ENCODE measurements at places on chromosomes 13 and 19. TPM values are rescaled to one million over a fixed set of nuclear protein-coding genes. Genes with fewer than 3 reads are reported as not detected.
A peak's percentile ranks its signal among the peaks of the same experiment; 100 is the strongest.

The ZNF583 gene
- polyA plus RNA-seq, result 8.0 TPM

GRCh38 chr19:58492265-58492664 lies 16.1 kb downstream of the ZNF446 start:
- no peak for DNase-seq

- no peak for DNase-seq
Measured at GRCh38 chr13:95516021-95516420, 36.5 kb upstream of the CLDN10 start.

The ATP8B3 gene
- 0.52 TPM for polyA plus RNA-seq

The ZNF420 gene
- 25.9 TPM for polyA plus RNA-seq

The PSG5 gene
- polyA plus RNA-seq, result 0.27 TPM

DNA sequence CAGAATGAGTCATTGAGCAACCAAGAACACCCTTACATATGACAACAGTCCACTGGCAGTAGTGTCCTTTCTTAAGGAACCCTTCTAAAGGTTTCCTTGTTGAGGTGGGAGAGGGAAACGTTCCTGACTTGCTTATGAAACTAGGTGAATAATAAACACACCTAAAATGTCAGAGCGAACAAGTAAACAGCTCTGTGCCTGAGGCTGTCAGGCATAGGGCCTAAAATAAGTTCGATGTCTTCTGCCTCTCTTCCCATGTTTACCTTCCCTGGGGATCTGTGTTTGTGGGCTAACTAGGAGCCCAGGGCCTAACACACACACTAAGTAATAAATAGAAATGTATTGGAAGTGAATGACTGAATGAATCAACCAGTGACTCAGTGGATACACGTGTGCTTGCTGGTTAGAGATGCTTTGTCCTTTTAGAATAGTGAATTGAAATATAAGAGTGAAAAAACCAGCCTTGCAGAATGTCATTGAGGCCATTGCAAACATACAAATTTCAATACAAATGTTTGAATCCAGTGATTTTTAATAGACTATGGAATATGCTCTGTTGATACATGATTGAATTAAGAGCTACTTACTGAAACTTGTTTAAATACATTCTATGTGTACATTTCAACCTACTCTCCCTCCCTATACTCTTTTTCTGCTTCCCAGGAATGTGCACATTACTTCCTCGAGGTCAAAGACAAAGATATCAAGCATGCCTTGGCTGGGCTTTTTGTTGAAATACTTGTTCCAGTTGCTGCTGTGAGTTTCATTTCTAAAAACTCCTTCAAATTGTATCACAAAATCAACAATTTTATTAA lies 102.9 kb downstream of the FRY start:
- no peak for DNase-seq

- DNase-seq, result no peak
Measured at GRCh38 chr19:49541914-49542313, 14.1 kb downstream of the RCN3 start.

The VN1R4 gene
- not detected for polyA plus RNA-seq

The RFPL4AL1 gene
- polyA plus RNA-seq, result not detected

GRCh38 chr13:54077569-54077968 lies 1049.0 kb downstream of the OLFM4 start:
- DNase-seq, result no peak

The LATS2 gene
- polyA plus RNA-seq, result 25.7 TPM

The IGSF23 gene
- 1.5 TPM for polyA plus RNA-seq

DNA sequence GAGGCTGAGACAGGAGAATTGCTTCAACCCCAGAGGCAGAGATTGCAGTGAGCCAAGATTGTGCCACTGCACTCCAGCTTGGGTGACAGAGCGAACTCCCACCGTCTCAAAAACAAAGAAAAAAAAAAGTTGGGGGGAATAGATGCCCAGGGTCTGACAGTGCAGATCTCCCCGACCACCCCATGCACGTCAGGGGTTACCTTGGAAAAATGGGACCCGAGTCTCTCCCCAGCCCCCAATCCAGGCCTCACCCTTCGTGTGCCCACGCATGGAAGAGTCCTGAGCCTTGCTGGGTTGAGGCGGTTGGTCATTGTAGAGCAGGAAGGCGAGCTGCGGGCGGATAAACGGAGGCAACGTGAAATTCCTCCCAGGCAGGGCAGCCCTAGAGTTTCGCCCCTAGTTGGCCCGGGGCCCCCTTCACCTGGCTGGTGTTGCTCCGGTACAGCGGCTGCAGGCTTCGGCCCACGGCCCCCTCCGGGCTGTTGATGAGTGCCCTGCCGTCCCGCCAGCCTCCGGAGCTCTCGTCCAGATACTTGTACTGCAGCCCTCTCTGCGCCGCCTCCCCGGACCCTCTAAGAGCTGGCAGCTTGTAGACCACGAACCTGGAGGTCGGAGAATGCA lies 588 bp downstream of the DNASE2 start:
- no peak for DNase-seq

DNA sequence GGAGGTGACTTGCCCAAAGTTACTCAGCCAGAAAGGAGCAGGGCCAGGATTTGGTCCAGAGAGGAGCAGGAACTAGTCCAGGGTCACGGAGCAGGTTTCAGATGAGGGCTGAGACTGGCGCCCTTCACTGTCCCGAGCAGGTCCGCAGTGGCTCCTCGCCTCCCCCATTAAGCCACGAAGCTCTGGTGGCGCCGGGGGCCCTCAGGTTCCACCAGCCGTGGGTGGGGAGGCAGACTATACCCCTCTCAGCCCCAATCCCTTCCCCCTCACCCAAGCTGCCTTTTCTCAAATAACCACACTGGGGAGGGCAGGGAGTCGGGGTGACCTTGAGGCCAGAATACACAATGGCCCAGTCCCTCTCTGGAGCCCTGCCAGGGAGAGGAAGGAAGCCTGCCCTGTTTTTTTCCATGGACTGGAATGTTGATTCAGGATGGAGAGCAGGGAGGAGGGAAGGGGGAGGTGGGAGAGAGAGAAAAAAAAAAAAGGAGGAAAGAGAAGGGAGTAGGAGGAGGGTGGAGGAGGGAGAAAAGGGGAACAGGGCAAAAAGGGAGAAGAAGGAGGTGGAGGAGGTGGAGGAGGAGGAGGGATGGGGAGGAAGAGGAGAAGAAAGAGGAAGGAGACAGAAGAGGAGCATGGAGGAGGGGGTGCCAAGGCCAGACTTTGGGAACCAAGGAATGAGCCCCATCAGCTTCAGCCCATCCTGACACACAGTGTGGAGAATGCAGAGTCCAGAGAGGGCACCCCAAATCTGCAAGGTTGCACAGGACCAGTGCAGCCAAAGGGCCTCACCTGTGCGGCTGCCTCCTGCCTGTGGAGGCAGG lies 19.7 kb downstream of the CEACAM16 start:
- peak; percentile 77 for DNase-seq

- DNase-seq, result no peak
Measured at GRCh38 chr13:98892077-98892476, 85.8 kb downstream of the DOCK9 start.

GRCh38 chr19:46615966-46616365 lies 8.9 kb downstream of the PTGIR start:
- no peak for DNase-seq

GRCh38 chr19:283395-283794 lies 7.8 kb downstream of the PLPP2 start:
- no peak for DNase-seq

The PPP1R13L gene
- 8.3 TPM for polyA plus RNA-seq

DNA sequence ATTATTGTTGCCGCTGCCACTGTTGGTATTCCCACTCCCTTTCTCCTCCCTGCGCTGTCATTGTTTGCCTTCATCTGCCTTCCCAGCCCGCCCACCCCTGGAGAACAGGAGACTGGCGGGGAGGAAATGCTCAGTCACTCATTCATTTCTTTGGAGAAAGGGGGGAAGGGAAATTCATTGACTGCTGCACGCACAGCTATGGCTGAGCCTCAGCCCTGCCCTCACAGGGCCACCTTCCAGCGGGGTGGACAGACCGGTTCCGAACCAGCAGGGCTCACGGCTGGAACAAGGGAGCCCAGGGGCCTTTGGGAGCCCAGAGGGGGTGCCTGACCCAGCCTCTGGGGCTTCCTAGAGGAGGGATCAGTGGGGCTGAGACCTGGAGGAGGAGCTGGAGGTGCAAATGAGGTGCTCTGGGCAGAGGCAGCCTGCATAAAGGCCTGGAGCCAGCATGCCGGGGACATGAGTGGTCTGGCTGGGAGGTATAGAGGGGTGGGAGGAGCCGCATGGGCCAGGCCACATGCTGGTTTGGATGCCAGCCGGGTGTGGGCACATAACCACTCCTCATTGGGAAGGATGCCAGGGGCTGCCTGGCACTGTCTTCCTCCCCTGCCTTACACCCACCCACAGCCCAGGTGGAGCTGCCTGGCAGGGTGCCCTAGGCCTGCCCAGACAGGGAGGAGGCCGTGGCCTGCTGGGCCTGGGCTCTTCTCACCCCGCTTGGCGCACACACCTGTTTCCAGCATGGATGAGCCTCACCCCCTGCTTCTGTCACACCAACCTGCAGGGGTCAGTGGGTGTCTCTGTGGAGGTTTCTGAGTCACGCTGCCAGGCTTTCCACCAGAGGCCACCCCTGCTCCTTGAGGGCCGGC lies 26.8 kb downstream of the PPP5C start:
- DNase-seq, result no peak

DNA sequence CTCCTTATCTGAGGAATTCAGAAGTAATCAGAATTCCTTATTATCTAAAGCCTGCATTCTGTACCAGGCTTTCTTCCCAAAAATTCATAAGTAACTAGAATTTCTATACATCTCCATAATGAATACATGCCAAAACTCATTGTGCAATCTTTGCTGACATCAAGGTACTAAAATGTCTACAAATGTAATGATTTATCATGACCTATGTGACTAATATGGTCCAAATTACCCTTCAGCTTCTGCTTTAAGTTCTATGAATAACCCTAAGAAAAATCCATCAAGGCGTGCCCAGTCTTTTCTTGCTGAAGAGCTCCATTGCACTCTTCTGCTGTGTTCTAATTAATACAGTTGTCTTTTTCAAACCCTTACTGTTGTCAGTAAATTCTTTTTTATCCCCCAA lies 58.5 kb upstream of the SLITRK1 start:
- DNase-seq, result no peak

The IZUMO2 gene
- polyA plus RNA-seq, result not detected

The ELANE gene
- polyA plus RNA-seq, result 1.1 TPM

DNA sequence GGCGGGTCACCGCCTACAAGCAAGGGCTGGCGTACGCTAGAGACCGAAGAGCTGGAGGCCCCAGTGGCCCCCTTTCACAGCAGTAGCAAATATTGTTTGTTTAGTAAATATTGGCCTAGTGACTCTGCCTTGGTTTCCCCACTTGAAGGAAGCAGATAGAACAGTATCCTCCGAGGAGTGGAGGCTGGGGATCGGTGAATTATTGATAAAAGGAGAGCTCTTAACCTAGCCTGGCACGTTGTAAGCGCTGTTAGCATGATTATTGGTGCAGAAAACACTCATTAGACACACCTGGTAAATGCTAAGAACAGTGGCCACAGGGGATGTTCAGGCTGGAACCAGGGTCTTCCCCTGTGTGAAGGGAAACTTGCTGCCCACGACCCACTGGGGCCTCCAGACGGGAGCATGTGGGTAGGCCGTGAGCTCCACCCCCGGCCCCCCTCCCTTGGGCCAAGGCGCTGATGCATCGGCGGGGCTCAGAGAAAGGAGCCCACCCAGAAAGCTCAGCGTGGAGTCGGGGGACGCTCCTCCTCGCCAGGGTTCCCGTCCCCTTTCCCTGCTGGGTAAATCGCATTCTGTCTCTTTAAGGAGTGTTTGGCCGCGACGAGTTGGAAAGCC lies 2.3 kb downstream of the IER2 start:
- no peak for DNase-seq

The KIR2DL4 gene
- polyA plus RNA-seq, result not detected

The S1PR5 gene
- polyA plus RNA-seq, result 1.9 TPM

DNA sequence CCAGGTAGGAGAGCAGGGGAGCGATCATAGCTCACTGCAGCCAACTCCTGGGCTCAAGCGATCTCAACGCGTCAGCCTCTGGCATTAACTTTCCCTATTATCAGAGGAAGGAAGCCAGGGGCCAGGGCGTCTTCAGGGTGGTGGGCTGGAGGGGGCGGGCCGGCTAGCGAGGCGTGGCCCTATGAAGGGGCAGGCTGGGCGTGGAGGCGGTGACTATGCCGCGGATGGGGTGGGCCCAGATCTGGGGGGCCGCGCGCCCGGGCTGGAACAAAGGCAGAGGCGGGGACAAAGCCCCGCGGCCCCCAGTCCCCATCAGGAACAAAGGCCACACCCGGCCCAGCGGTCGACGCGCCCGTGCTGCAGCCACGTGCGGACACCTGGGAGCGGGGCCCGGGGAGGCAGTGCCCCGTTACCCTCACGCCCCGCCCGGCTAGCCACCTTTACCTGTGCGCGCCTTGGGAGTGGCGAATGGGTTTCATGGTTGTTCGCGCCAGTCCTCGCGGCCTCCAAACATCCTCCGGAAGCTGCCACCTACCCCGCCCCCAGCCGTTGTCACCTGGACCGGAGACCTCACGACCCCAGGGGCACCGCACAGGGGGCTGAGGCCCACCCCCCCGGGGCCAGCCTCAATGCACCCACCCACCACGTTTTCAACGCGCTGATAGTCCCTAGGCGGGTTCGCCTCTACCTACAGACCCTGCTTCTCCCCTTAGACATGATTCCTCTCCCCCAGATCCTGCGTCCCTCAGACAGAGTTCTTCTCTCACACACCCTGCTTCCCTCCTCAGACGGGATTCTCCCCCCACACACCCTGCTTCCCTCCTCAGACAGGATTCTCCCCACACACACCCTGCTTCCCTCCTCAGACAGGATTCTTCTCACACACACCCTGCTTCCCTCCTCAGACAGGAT lies 5.4 kb upstream of the TRIM28 start:
- no peak for DNase-seq

- DNase-seq, result no peak
Measured at GRCh38 chr13:77774181-77774580, 76.7 kb downstream of the SLAIN1 start.

DNA sequence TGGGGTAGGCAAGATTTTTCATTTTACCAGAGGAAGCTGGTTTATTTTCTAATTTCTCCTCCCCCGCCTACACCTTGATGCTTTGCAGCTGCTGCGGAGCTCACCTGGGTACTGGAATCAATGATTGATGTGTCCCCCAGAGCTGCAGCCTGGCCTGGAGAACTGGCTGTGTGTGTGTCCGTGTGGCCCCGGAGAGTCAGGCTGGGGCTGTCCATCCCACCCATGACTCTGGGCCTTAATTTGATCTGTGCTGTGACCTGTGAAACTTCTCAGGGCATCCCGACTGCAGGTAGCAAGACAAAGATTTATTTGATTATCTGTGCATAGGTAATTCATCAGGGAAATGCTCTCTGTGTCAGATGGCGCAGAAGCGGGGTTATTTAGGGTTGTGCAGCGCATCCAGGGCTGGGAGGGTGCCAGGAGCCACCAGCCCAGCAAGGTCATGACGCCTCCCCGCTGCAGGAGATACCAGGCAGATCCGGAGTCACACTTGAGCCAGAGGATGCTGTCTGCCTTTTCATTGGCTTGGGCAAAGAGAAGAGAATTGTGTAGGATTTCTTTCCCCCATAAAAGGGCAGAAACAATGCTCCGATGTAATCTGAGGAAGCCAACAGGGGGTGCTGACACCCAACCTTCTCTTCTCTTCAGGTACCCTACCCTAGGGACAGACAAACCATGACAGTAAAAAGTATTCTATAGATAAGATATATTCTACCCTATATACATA lies 346.6 kb downstream of the TSHZ3 start:
- no peak for DNase-seq
